Activated CD8-positive, alpha-beta memory T cell treated with anti-CD3 and anti-CD28 coated beads, Interleukin-2, amount 10 ng/mL, durations not matched to agents 7 days and 5 days (primary cell): ENCODE measurements at places on chromosomes 3 and 15.

- DNase-seq, result no peak
These were observed 176.0 kb downstream of the SATB1 start for GRCh38 chr3:18249126-18249525.

- no peak for DNase-seq
These were observed 86.4 kb downstream of the ZPLD1 start for GRCh38 chr3:102521246-102521645.

DNA sequence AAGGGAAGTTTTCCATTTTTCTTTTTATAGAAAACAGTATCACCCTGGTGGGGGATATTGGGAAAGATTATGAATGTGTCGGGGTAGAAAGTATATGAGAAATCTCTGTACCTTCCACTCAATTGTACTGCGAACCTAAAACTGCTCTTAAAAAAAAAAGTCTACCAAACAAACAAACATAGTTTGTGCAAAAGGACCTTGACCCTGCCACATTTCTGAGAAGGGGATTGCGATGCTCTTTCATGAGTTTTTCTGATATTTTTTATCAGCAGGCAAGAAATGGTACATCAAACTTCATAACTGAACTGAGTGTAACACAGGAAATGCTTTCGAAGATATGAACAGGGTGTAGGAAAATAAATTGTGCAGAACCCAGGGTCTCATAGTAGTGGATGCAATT lies 286.0 kb downstream of the WDR72 start:
- DNase-seq, result no peak

DNA sequence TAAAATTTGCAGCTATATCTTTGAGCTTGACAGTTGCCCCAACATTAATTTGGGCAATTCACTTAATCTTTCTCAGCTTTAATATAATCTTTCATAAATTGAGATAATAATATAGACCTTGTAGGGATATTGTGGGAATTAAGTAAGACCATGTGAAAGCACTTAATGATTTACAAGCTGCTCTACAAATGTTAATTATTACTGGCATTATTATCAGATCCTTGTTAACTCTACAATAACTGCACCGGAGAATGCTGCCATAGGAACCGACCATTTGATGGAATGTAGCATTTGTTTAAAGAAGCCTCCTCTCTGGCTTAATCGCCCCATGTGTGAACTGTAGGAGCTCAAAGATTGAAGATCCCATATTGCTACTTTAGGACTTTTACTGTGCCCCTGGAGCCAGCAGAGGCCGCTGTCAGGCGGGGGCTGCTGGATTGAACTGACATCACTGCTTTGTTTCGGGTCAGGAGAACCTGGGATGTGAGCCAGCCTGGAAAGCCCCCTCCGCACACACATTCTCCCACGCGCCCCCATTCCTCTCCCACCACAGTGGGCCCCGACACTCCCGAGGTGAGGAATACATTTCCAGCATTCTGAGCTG lies 154.2 kb upstream of the TNIK start:
- DNase-seq, result no peak

DNA sequence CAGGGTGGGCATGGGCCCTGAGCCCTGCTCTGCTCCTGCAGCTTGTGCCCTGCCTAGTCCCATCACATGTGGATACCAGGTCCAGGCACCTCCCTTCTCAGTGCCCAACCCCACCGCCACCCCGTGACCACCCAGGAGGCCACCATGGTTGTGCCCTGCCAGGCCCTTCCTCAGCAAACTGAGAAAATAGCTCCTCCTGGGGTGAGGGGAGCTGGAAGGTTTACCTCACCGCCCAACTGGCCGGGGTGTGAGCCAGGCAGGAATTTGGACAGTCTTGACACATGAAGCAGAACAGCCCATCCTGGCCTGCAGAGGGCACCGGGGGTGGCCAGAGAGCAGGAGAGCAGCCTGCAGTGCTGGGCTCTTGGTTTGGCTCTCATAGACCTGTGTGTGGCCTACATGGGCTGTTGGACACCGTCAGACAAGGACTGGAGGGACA lies 11.4 kb upstream of the C3orf22 start:
- no peak for DNase-seq

DNA sequence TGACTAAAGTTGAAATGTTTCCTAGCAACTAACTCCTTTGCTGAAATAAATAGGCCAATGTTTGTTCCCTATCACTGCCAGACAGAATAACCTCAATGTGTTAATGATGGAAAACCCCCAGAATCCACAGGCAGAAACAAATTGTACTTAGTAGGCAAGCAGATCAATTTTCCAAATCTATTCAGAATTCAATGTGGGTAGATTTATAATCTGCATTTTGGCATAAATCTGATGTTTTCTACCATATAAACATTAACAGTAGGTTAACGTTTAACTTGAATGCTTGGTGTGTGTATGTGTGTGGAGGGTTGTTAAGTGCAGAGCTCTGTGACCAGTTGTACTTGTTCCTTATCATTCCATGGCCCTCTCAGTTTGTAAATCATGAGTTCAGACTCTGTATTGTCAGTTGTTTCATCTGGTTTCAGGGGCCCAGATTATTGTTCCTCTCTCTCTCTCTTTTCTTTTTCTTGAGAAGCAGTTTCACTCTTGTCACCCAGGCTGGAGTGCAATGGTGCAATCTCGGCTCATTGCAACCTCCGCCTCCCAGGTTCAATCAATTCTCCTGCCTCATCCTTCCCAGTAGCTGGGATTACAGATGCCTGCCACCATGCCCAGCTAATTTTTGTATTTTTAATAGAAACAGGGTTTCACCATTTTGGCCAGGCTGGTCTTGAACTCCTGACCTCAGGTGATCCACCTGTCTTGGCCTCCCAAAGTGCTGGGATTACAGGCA lies 32.8 kb downstream of the PLSCR1 start:
- DNase-seq, result no peak

GRCh38 chr3:101119535-101119934 lies 126.3 kb upstream of the ABI3BP start:
- DNase-seq, result no peak

GRCh38 chr15:39919748-39920509 lies at the start of gene GPR176:
TSS of gene GPR176 (minus strand) at chr15:39920266. CDS start at chr15:39920026, 240 bp downstream.
- DNase-seq, result peak; percentile 44

DNA sequence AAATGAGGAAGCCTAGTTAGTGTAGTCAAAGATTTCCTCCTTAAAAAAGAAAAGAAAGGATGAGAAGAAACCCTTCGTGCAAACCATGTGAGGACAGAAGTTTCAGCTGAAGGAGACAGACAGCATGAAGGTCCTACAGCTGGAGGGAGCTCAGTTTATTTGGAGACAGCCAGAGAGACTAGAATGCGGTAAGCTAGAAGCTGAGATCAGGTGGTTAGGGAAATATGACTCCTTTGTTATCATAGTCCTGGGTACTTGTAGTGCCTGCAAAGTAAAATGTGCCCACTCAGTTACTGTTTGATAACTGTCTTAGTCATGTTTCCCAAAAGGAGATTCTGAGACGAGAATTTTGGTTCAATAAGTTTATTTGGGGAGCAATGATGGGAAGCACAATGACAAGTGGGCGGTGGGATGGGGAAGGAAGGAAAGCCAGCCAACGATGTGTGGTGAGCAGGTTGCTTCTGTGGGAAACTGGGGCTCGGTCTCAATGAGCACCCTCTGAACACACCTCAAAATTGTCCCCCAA lies 178.8 kb upstream of the SNTN start:
- DNase-seq, result no peak

DNA sequence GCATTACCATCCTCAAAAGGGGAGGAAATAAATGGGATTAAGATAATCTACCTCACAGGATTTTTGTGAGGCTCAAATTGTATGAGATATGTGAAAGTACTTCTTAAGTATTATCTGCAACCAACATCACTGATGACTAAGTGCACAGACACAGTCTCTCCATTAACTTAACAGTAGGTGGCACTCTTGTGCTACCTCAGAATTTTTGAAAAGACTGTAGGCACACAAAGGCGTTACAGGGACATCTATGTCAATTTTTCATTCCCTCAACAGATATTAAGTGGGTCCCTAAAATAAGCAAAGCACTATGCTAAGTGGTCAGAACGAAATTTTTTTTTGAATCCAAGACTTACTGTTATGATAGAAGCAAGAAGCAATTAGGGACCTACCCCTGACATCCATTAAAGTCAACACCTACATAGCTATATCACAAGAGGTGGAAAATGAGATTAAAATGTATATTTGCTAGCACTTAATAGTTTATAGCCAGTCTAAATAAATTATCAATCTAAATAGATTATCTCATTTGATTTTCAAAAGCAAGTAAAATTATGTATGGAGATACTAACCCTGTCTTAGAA lies 52.9 kb downstream of the RYK start:
- DNase-seq, result no peak

DNA sequence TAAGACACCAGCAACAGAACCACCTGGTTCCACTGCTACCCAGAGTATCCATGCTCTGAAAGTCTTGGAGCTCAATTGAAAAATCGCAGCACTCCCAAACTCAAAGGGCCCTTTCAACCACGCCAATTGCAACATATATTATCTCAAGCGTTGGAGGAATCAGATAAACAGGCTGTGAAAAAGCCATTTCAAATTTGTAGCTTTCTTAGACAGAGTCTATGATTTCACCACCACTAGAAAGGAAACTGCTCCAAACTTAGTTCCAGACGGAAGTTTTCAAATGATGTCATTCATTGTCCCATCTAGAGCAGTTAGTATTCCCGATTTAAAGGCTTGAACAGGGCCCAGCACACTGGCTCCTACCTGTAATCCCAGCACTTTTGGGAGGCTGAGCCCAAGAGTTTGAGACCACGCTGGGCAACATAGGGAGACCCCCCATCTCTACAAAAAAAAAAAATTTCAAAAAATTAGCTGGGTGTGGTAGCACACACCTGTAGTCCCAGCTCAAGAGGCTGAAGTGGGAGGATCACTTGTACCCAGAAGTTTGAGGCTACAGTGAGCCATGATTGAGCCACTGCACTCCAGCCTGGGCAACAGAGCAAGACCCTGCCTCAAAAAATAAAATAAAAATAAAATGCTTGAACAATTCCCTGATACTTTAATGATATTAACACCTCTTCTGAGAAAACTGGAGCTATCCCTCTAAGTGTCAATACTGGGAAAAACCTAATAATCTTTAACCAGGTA lies 16.8 kb downstream of the TNIK start:
- DNase-seq, result no peak

- DNase-seq, result no peak
These were observed 235.0 kb upstream of the KBTBD8 start for GRCh38 chr3:66762916-66763693.

DNA sequence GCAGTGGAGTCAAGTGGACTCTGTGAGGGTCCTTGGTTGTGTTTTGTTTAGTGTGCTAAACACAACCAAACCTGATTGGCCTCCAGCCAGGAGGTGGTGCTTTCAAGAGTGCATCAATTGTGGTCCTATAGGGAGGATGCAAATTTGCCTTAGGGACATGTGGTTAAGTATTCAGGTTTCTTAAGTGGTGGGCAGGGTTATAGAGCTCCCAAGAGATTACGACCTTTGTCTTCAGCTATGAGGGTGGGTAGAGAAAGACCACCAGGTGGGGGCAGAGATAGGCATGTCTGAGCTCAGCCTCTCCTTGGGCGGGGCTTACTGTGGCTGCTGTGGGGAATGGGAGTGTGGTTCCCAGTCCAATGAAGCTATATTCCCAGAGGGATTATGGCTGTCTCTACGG lies 186.6 kb downstream of the SQOR start:
- DNase-seq, result no peak
